Sigmoid colon (tissue), 7 donors: ENCODE measurements at places on chromosomes 7 and 10. TPM values are rescaled to one million over a fixed set of nuclear protein-coding genes. Genes with fewer than 3 reads are reported as not detected.

GRCh38 chr10:124493214-124493882 lies 31.7 kb downstream of the LHPP start:
- H3K4me1 ChIP-seq: no peaks in the 10 kb centered on the region
- DNase-seq: no peak
- peaks cover 8% of the 10 kb centered on the region for H3K36me3 ChIP-seq
- H3K27me3 ChIP-seq: no peaks in the 10 kb centered on the region
- H3K4me3 ChIP-seq: no peak overlapping the region

- no peaks in the 10 kb centered on the region for H3K36me3 ChIP-seq
- no peak overlapping the region for H3K4me3 ChIP-seq
- H3K27ac ChIP-seq: no peak overlapping the region
Measured at GRCh38 chr7:43193893-43194292, 81.4 kb downstream of the HECW1 start.

DNA sequence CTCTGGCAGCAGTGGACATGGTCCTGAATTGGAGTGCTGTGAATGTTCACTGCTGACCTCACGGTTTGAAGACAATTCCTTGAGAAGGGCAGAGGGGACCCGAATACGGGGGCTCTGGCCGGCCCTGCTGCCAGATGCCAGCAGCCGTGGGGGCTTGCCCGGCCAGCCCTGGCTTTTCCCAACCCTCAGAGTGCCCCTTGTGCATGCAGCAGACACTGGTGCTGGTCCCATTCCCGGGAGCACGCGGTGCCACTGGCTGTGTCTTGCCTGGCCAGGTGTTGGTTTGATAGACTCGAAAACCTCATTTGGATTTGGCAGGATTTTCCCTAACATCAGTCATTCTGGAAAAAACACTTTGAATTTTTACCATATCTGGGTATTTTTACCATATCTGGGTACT lies 49.1 kb downstream of the LHPP start:
- H3K4me3 ChIP-seq: no peak overlapping the region
- no peak overlapping the region for H3K27ac ChIP-seq
- no peaks in the 10 kb centered on the region for H3K4me1 ChIP-seq
- peak; percentile 57 for DNase-seq

DNA sequence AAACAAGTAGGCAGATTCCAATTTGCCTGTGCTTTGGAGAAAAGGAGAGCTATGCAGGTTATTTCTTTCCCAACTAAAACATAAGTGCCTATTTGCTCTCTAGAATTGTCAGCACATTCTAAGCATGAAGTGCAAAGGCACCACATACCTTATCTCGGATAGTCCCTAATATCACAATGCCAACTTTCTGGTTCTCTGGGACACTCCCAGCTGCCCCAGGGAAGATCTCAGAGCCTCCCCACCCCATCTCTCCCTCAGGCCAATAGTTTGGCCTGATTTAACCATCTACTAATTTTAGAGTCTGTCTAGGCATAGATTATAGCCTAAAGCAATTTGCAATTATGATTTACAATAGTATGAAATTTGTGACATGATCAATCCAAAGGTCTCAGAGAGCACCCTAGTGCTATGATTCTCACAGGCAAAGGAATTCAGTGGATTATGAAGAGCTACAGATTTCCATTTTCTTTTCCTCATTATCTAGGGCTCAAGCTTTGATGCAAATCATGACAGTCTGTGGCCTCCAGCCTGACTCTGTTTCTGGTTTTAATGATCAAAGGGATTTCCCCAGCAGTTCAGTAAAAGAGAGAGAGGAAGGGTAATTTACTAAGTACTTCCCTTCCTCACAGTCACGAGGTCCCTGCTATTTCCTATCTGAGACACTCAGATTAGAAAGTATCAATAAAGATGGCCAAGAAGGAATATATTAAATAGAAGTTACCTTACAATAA lies 29.0 kb upstream of the IL6 start:
- no peak for DNase-seq
- no peaks in the 10 kb centered on the region for H3K36me3 ChIP-seq
- H3K27ac ChIP-seq: no peak overlapping the region
- H3K4me1 ChIP-seq: no peaks in the 10 kb centered on the region
- H3K27me3 ChIP-seq: no peaks in the 10 kb centered on the region

The MLXIPL gene
- 14.4 TPM for total RNA-seq
